Activated B cell treated with CpG ODN at 0.5 μM for 24 hours (primary cell): ENCODE measurements at places on chromosomes 11 and 22. TPM values are rescaled to one million over a fixed set of nuclear protein-coding genes. Genes with fewer than 3 reads are reported as not detected.
A peak's percentile ranks its signal among the peaks of the same experiment; 100 is the strongest.

DNA sequence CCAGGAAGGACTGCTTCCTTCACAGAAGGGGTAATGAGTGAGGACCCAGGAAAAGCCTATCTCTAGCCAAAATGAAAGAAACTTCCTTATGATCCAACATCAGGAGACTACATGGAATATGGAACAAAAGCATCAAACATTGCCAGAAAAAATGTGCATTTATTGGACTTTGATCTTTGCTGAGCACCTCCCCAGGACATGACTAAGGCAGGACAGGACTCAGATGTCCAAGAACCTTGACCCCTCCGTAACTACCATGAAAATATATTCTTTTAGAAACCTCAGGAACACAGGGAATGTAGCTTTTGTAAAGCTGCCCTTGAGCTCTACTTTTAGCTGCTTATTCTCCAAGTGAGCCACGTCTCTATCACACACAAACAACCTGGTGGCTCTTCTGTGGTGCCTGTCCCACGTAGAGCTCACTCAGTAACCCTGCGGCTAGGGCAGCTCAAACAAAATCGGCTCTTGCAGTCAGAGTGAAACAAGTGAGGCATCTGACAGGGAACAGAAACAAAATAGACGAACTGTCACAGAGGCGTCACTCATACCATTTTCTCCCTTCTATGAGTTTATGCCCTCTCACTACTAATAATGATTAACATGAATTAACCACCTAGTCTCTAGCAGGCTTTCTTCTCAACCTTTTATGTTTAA, 471.5 kb upstream of the API5 start:
- no peak for DNase-seq
- no peaks in the 10 kb centered on the region for H3K4me1 ChIP-seq
- H3K4me3 ChIP-seq, result no peak overlapping the region
- no peak overlapping the region for H3K27ac ChIP-seq

DNA sequence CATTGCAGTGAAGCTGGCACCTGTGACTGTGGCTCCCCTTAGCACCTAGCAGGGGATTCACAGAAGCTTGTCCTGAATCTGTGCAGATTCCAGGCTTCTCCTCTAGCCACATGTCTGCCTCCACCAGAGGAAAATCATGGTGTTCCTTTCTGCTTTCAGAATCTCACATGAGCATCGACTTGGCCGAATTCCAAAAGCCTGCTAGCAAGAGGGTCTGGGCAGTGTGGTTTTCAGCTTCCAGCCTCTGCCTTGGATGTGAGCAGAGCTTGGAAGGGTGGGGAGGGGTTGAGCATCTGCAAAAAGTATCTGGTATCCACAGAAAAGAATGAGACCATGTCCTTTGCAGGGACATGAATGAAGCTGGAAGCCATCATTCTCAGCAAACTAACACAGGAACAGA, 911.1 kb downstream of the TBC1D22A start:
- H3K4me1 ChIP-seq, result no peaks in the 10 kb centered on the region
- H3K27me3 ChIP-seq, result no peaks in the 10 kb centered on the region
- H3K27ac ChIP-seq, result no peak overlapping the region
- H3K36me3 ChIP-seq, result no peaks in the 10 kb centered on the region
- no peak overlapping the region for H3K4me3 ChIP-seq

GRCh38 chr11:68076371-68077042, 37.7 kb downstream of the TCIRG1 start:
- H3K27ac ChIP-seq, result no peak overlapping the region
- peaks cover 22% of the 10 kb centered on the region for H3K36me3 ChIP-seq
- H3K27me3 ChIP-seq, result no peaks in the 10 kb centered on the region
- peaks cover 19% of the 10 kb centered on the region for H3K4me1 ChIP-seq
- H3K4me3 ChIP-seq, result no peak overlapping the region
- DNase-seq, result no peak

GRCh38 chr22:45688600-45689080, 17.0 kb downstream of the ATXN10 start:
- H3K4me3 ChIP-seq, result no peak overlapping the region
- H3K36me3 ChIP-seq, result peaks cover 43% of the 10 kb centered on the region
- H3K27me3 ChIP-seq, result no peaks in the 10 kb centered on the region
- DNase-seq, result no peak
- H3K4me1 ChIP-seq, result peaks cover 12% of the 10 kb centered on the region

DNA sequence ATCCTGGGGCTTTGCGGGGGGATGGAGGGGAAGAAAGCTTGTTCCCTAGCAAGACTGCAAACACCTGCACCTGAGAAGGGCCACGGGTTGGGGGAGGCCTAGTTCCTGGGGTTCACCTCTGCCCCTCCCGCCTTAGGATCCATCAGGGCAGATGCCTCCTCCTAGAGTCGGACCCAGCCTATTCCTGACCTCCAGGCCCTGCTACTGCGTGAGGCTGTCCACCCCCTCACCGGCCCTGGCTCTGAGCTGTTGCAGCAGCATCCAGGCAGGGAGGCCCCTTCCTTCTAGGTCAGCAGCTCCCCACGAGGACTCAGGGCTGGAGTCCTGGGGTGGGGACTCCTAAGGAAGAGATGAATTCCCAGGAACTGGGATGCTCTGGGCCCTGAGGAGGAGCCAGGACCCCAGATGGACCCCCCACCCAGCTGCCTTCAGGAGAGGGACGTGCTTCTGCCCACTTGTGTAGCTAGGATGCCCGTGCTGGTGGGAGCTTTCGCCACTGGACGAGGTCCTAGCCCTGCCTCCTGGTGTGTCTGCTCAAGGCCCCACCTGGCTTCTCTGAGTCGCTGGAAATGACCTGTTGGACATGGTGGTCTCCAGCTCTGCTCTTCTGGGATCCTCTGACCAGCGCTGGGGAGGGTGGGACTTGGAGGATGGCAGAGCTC, 10.3 kb downstream of the MRGPRF start:
- no peaks in the 10 kb centered on the region for H3K4me1 ChIP-seq
- H3K27me3 ChIP-seq, result peaks cover 14% of the 10 kb centered on the region
- H3K4me3 ChIP-seq, result no peak overlapping the region
- DNase-seq, result no peak
- no peak overlapping the region for H3K27ac ChIP-seq
- no peaks in the 10 kb centered on the region for H3K36me3 ChIP-seq

GRCh38 chr22:35617137-35617755, at the start of gene MB:
TSS of gene MB (minus strand) at chr22:35617329. CDS start at chr22:35617257, 72 bp downstream.
- H3K4me1 ChIP-seq, result peaks cover 2% of the 10 kb centered on the region
- H3K36me3 ChIP-seq, result no peaks in the 10 kb centered on the region
- H3K4me3 ChIP-seq, result no peak within 1 kb of the TSS
- H3K27ac ChIP-seq, result no peak within 1 kb of the TSS
- peaks cover 6% of the 10 kb centered on the region for H3K27me3 ChIP-seq

GRCh38 chr11:129825380-129825779, 9.7 kb downstream of the TMEM45B start:
- H3K36me3 ChIP-seq, result no peaks in the 10 kb centered on the region
- no peaks in the 10 kb centered on the region for H3K4me1 ChIP-seq
- no peak for DNase-seq
- peaks cover 13% of the 10 kb centered on the region for H3K27me3 ChIP-seq
- no peak overlapping the region for H3K27ac ChIP-seq
- no peak overlapping the region for H3K4me3 ChIP-seq

DNA sequence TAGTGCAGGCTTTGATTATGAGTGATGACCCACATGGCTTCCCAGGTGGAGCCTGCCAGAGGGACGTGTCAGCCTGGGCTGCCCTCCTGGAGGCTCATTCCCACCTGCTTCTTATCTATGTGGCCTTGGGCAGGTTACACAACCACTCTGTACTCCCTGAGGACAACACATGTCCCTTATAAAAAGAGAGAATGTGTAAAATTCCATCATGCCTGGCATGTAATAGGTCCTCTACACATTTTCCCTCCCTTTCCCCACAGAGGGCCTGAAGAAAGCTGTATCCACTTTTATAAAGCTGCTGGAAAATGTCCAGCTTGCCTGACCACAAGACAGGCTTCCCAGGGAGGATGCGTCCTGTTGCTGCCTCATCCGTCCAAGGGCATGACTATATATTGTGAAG, 55.0 kb upstream of the VSTM5 start:
- H3K27me3 ChIP-seq, result peaks cover under 1% of the 10 kb centered on the region
- H3K27ac ChIP-seq, result no peak overlapping the region
- no peaks in the 10 kb centered on the region for H3K4me1 ChIP-seq
- no peaks in the 10 kb centered on the region for H3K36me3 ChIP-seq
- no peak overlapping the region for H3K4me3 ChIP-seq

DNA sequence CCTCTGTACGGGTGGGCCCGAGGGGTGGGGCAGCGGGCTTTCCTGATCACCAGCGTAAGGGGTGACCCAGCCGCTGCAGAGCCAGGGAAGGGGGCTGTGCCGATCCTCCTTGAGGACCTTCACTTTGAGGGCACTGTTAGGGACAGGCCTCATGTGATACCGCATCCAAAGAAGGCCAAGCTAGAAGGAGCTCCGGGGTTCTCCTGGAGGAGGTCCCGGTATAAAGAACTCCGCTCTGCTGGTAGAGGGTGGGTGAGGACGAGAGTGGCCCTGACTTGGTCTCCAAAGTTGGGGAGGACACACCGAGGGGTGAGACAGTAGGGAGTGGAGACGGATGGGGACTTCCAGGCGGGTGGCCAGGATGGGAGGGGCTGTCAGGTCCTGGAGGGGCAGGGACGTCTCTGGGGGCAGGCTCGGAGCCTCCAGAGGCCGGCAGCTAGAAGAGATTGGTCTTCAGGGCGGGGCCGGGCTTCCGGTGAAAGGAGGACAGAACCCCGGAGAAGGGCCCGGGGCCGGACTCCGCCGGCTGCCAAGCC, 4.6 kb downstream of the PHOX2A start:
- DNase-seq, result no peak
- H3K27ac ChIP-seq, result no peak overlapping the region
- H3K4me3 ChIP-seq, result peak overlapping the region; percentile 77
- H3K27me3 ChIP-seq, result peaks cover 38% of the 10 kb centered on the region
- peaks cover 30% of the 10 kb centered on the region for H3K36me3 ChIP-seq

DNA sequence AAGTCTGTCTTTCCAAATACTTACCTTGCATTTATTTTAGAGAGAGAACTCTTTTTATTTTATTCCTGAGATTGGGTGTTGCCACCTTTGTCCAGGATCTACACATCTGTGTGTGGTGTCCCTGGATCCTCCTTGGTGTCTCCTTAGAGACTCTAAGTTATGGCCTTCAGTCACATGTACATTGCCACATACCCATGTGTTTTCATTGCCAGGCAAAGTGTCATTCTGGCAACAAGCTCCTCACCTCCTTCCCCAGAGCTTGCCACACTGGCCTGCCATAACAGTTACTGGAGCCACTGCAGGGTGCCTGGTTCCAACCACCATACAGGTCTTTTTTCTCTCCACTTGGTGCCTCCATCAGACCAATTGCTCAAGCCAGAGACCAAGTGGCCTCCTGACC, 379.7 kb downstream of the NTM start:
- H3K27me3 ChIP-seq, result peaks cover 2% of the 10 kb centered on the region
- no peak for DNase-seq
- no peak overlapping the region for H3K27ac ChIP-seq
- H3K4me1 ChIP-seq, result no peaks in the 10 kb centered on the region

GRCh38 chr22:46963672-46964545, 201.5 kb downstream of the TBC1D22A start:
- H3K4me3 ChIP-seq, result no peak overlapping the region
- H3K27me3 ChIP-seq, result no peaks in the 10 kb centered on the region
- no peak for DNase-seq
- H3K4me1 ChIP-seq, result peaks cover 9% of the 10 kb centered on the region
- peaks cover 57% of the 10 kb centered on the region for H3K36me3 ChIP-seq

Gene KCNJ5
- total RNA-seq, result not detected in 2 replicates

Gene DGCR6
- 0.20 and 0.35 TPM in 2 replicates for total RNA-seq

Gene NXPE2
- total RNA-seq, result not detected in 2 replicates

Gene BDNF
- not detected in 2 replicates for total RNA-seq

Gene OR51B2
- not detected in 2 replicates for total RNA-seq

Gene HTR3A
- 15.3 and 15.6 TPM in 2 replicates for total RNA-seq

Gene FSHB
- not detected in 2 replicates for total RNA-seq

Gene RAB3IL1
- not detected in 2 replicates for total RNA-seq
